ENCODE measurements at places on chromosomes 12 and 14.

- DNase-seq, result no peak
Observed at GRCh38 chr12:77047341-77048109, 17.8 kb downstream of the E2F7 start.

- no peak for DNase-seq
Observed at GRCh38 chr12:103742349-103742932, 98.6 kb downstream of the NT5DC3 start.

DNA sequence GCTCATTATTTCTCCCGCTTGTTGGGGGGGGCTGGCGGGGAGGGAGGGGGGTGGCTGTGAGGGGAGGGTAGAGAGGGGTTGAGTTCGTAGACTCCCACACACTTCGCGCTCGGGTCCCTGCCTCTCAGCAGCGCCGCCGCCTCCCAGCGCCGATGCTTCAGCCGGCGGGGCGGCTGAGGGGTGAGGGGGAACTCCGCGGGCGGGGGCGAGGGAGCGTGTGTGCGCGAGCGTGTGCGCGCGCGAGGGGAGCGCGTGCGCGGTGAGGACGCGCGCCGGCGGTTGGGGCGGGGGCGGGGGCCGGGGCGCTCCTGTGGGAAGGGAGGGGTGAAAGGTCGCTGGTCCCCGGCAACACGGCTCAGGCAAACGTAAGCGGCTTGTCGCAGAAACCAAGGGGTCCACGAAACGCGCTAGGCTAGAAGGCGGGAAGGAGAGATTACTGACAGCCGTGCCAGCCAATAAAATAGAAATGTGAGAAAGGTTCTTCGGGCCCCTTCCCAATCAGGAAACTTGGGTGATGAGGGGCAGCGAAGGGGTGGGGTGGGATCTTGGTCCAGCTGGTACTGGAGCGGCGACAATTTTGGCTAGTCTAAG is 343 bp upstream of the NOVA1 start:
- DNase-seq, result peak; percentile 15

DNA sequence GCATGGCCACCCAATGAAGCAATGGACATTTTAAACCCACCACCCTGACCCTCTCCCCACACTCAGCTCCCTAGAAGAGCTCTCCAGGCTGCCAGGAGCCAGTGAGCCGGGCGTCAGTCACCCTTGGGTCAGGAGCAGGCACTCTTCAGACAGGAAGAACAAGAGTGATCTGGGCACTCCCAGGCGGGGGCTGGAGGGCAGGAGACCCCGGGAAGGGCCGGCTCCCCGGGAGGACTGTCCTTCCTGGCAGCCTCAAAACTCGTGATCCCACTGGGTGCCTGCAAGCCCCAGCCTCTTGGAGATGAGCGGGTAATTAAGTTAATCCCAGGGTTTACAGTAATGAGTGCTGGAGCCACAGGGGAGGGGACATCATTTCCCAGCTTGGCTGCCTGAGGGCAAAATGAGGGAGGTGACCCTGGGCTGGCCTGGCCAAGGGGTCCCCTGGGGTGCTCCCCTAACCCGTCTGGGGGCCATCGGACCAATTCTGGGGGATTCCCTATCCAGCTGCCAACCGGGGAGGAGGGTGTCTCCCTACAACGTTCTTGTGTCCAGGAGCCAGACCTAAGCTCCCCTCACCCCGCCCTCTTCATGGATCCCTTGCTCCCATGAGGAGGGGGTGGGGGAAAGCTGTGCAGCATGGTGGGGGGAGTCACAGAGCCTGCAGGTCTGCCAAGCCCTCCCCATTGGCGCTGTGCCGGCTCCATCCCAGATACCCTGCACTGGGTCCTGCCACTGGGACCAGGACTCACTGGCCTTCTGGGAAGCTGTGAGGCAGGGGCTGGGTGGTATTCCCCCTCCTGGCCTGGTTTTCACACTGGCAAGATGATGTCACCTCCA is 59.2 kb downstream of the CCNK start:
- DNase-seq, result no peak

DNA sequence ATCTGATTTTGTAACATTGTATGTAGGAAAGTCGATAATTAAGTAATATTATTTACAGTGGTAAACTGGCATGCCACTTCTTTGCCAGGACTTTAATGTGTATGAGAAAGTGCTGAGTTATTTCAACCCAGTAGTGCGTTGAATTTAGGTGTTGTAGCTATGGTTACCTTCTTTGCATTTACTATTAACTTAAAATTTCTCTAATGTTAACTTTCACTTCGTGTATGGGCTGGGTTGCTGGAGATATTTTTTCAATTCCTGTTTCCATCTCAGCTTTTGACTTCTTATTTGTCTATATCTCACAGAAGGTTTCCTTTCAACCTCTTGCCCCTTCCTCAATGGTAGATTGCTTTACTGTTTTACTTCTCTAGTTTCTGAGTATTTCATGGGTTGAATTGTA is 1345.6 kb downstream of the FSCB start:
- DNase-seq, result no peak

DNA sequence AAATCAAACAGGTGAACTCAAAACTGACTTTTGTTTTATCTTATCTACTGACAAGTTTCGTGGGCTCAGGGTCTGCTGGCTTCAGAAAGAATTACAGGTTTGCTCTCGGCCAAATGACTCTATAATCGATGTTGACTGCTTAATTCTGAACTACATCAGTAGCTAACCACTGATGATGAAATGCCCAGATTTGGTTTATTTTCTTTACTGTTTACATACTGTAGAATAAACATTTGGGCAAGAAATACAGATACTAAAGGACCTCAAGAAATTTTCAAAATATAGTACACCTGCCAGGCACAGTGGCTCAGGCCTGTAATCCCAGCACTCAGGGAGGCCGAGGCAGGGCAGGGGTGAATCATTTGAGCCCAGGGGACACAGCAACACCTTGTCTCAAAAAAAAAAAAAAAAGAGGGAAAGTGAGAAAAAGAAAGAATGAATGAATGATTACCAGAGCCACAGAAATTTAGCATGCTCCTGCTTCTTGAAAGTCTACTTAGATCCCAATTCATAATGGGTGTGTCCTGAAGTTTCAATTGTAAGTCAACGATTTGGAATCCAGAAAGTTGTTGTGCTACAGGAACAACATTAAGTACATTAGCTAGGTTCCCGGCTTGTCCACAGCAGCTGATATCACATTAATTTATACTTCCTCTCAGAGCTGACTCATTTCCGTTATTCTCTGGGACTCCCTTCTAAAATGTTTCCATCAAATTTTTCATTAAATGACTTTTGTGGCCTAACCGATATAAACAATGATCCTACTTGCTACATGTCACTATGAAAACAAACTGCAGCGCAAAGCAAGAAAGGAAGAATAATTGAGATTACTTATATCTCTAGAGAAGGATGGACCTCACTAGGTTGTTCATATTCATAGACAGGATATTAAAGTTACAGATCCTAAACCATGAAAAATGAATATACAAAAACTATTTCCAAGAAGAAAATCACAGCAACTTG is 134.3 kb downstream of the MED13L start:
- no peak for DNase-seq

DNA sequence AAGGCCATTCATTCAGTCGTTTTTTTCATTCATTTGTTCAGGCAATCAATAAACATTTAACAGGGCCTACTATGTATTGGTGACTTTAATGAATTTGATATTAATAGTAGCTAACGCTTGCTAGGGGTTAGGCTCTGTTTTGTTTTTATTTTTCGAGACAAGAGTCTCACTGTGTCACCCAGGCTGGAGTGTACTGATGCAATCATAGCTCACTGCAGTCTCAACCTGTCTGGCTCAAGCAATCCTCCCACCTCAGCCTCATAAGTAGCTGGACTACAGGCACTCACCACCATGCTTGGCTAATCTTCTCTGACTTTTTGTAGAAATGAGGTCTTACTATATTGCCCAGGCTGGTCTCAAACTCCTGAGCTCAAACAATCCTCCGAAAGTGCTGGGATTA is 25.6 kb upstream of the MED13L start:
- no peak for DNase-seq

DNA sequence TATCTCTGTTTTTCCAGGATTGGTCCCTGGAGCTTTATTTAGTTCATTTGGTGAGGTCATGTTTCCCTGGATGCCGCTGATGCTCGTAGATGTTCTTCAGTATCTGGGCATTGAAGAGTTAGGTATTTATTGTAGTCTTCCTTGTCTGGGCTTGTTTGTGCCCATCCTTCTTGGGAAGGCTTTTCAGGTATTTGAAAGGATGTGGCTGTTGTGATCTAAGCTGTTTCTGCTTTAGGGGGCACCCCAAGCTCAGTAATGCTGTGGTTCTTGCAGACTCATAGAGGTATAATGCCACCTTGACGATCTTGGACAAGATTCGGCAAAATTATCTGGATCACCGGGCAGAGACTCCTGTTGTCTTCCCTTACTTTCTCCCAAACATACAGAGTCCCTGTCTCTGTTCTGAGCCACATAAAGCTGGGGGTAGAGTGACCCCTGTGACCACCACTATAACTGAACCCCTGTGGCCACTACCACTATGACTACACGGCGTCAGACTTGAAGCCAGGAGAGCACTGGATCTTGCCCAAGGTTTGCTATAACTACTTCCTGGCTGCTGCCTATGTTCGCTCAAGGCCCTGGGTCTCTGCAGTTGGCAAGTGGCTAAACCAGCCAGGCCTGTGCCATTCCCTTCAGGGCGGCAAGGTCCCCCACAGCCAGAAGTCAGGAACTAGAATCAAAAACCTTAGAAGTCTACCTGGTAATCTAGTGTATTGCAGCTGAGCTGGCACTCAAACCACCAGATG is 40.9 kb downstream of the FGD4 start:
- no peak for DNase-seq

- no peak for DNase-seq
Observed at GRCh38 chr12:79961411-79961810, 26.5 kb upstream of the PPP1R12A start.

DNA sequence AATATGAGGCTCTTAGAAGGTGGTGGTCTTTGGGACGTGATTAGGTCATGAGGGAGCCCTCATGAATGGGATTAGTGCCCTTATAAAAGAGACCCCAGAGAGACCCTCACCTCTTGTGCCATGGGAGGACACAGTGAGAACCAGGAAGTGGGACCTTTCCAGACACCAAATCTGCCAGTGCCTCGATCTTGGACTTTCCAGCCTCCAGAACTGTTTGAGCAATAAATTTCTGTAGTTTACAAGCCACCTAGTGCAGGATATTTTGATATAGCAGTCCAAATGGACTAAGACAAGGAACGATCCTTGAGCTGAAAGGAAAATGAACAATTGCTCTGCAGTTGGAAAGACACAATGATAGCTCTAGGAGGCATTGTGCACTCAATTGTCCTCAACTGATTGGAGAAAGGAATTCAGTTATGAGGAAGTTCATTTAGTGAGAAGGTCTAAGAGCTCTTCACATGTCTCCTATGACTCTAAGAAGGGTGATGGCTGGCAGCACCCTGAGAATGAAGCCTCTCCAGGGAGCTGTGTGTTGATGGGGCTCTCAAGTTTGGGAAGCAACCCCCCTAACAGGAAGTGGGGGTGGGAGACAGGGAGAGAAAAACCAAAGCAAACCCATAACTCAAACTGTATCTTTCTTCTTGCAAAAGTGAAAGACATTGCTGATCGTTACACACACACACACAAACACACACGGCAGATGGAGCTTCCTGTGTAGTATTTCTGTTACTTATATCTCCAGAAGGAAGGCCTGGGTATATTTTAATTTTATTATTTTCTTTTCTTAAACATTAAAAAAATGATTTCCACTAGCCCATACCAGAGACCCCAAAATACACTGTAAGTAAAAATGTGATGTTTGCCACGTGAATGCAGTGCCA is 21.0 kb downstream of the CHST11 start:
- DNase-seq, result peak; percentile 17

GRCh38 chr14:50488521-50488920 is 43.8 kb downstream of the MAP4K5 start:
- no peak for DNase-seq

DNA sequence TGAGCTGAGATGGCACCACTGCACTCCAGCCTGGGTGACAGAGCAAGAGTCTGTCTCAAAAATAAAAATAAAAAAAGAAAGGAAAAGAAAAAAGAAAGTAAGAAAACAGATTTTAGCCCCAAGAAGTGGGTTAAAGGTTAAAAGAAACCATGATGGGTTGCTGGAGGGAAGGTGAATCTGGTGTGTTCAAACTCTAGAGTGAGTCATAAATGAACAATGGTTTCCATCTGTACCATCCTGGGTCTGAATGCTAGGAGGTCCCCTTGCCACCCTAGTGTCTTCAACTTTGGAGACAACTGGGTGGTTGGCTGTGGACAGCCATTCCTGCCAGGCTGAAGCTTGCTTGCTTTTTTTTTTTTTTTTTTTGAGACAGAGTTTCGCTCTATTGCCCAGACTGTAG is 1.6 kb upstream of the RPS26 start:
- peak; percentile 16 for DNase-seq

GRCh38 chr14:22412926-22413411 is 176.1 kb downstream of the DAD1 start:
- no peak for DNase-seq

- no peak for DNase-seq
Observed at GRCh38 chr14:103346286-103346685, 12.2 kb downstream of the EIF5 start.

- no peak for DNase-seq
Observed at GRCh38 chr12:47714826-47715386, 9.1 kb upstream of the RPAP3 start.

DNA sequence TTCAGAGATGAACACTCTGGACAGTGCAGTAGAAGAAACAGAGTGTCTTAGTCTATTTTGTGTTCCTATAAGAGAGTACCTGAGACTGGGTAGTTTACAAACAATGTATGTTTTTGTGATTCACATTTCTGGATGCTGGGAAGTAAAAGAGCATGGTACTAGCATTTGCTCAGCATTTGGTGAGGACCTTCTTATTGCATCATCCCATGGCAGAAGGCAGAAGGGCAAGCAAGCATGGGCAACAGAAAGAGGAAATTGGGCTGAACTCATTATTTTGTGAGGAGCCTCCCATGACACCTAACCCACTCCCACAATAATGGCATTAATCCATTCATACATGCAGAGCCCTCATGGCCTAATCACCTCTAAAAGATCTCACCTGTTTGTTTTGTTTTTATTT is 8.0 kb downstream of the ANKS1B start:
- no peak for DNase-seq

GRCh38 chr14:72758993-72759392 is 134.9 kb downstream of the DPF3 start:
- DNase-seq, result no peak

DNA sequence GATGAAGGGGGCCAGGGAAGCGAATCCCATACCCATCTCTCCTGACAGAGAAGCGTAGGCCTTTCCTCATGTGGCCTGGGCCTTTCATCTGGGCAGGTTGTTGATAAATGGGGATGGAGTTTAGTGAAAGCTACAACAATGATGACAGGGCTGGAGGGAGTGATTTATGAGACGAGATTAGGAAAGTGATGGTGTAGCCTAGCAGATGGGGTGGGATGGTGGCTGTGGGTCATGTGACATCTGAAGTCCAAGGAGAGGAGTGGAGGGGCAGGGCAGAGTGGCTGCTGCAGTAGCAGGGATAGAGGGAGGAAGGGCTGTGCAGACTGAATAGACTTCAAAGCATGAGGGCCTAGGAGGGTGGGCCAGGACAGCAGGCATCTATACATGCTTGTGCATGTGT is 85.5 kb downstream of the ADCK1 start:
- DNase-seq, result no peak

GRCh38 chr14:101221549-101222160 is 318.1 kb upstream of the RTL1 start:
- no peak for DNase-seq

- no peak for DNase-seq
Observed at GRCh38 chr12:94643606-94644005, 6.8 kb downstream of the TMCC3 start.

Data from activated CD4-positive, alpha-beta T cell treated with anti-CD3 and anti-CD28 coated beads, Interleukin-2, amount 10 ng/mL, durations not matched to agents 7 days and 5 days (primary cell).